ENCODE measurements at places on chromosomes 13 and 19. TPM values are rescaled to one million over a fixed set of nuclear protein-coding genes. Genes with fewer than 3 reads are reported as not detected.
A peak's percentile ranks its signal among the peaks of the same experiment; 100 is the strongest.

Gene ZNF835
- total RNA-seq, result 0.74 TPM

GRCh38 chr13:48602296-48603016 is 51.3 kb upstream of the CYSLTR2 start:
- no peak overlapping the region for H3K27ac ChIP-seq
- peaks cover 13% of the 10 kb centered on the region for H3K36me3 ChIP-seq
- no peak overlapping the region for H3K4me3 ChIP-seq
- no peak for DNase-seq
- H3K27me3 ChIP-seq, result peaks cover 9% of the 10 kb centered on the region

GRCh38 chr19:55658846-55659459 is 4.1 kb downstream of the U2AF2 start:
- peak overlapping the region; percentile 54 for H3K4me3 ChIP-seq
- H3K36me3 ChIP-seq, result peaks cover 37% of the 10 kb centered on the region
- no peak for DNase-seq
- no peaks in the 10 kb centered on the region for H3K27me3 ChIP-seq
- H3K27ac ChIP-seq, result peak overlapping the region; percentile 62

Gene FAM83E
- 3.5 TPM for total RNA-seq

Gene MATK
- total RNA-seq, result 58.5 TPM

DNA sequence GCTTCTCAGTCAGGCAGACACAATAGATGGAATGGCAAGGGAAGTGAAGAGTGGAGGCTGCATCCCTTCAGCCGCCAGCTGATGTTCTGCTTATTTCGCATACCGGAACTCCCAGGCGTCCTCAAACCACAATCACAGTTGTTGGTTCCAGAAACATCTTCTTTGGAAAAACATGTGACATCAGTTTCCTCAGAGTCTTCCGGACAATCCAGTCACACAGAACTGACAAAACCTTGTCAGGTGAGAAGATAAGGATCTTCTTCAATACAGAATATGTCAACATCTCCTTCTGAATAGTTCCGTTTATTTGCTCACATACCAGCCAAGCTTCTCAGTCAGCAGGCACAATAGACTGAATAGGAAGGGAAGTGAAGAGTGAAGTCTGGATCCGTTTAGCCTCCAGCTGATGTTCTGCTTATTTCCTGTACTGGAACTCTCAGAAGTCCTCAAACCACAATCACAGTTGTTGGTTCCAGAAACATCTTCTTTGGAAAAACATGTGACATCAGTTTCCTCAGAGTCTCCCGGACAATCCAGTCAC is 45.1 kb upstream of the CEACAM21 start:
- peak overlapping the region; percentile 83 for H3K4me3 ChIP-seq
- no peak for DNase-seq
- H3K36me3 ChIP-seq, result no peaks in the 10 kb centered on the region
- H3K27ac ChIP-seq, result peak overlapping the region; percentile 80

Data from natural killer cell treated with Interleukin-12 subunit alpha and Interleukin-12 subunit beta and Interleukin-15 and Interleukin-18, amount 100 ng/mL, for 72 hours (primary cell).